Naive thymus-derived CD4-positive, alpha-beta T cell (primary cell): ENCODE measurements at places on chromosomes 5 and 9. TPM values are rescaled to one million over a fixed set of nuclear protein-coding genes. Genes with fewer than 3 reads are reported as not detected.

GRCh38 chr5:157290156-157290980 lies 24.4 kb downstream of the CYFIP2 start:
- H3K4me3 ChIP-seq: no peak overlapping the region
- no peaks in the 10 kb centered on the region for H3K4me1 ChIP-seq
- H3K27me3 ChIP-seq: no peaks in the 10 kb centered on the region
- no peak for DNase-seq

- no peak for DNase-seq
- H3K27ac ChIP-seq: no peak overlapping the region
- no peak overlapping the region for H3K4me3 ChIP-seq
- H3K27me3 ChIP-seq: peaks cover 10% of the 10 kb centered on the region
- no peaks in the 10 kb centered on the region for H3K36me3 ChIP-seq
Measured at GRCh38 chr9:14348123-14348372, 34.1 kb upstream of the NFIB start.

DNA sequence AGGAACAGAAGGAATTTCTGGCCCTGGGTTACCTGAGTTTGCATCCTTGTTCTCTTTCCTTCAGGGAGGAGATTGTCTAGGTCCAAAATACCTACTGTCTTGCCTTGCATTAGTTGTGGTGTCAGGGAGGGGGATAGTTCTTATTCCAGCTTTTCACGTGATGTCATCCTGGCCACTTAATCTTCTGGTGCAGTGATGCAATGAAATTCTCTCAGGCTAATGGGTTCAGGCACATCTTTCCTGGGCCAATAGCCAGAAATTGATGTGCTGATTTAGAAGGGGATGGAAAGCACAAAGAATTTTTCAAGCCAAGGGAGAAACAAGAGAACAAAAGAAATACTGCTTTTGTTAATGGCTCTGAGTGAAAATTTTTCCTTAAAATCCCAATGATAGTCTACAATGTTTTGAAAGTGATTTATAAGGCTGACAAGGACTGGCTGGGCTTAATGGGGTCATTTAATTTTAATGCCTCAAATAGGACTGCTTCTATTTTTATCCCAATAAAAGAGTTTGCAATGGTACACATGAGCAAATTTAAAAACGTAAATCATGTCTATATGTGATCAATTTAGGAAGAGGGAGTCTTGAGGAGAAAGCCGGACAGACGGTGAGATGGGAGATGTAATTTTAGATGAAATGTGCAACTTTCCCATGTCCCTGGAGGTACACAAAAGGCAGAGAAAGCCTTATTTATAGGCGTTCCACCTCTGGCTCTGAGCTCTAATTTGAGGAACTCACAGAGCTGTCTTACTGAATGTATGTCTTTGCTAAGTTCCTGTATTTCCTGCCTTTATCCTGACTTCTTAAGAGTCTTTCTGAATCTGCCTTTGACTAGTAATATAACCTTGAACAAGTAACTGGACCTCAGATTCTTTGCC lies 89.3 kb upstream of the SV2C start:
- no peak for DNase-seq
- H3K4me1 ChIP-seq: no peaks in the 10 kb centered on the region
- H3K27me3 ChIP-seq: no peaks in the 10 kb centered on the region
- no peaks in the 10 kb centered on the region for H3K36me3 ChIP-seq
- no peak overlapping the region for H3K27ac ChIP-seq

- H3K4me3 ChIP-seq: no peak overlapping the region
- no peak for DNase-seq
- no peaks in the 10 kb centered on the region for H3K36me3 ChIP-seq
- H3K27me3 ChIP-seq: no peaks in the 10 kb centered on the region
- no peaks in the 10 kb centered on the region for H3K4me1 ChIP-seq
Measured at GRCh38 chr9:129398961-129399633, 221.0 kb upstream of the IER5L start.

ACOT12 gene
- total RNA-seq: 0.23 TPM in 1 of 2 replicates, not detected in the other

SLC22A4 gene
- total RNA-seq: 1.1 TPM
